ENCODE measurements at places on chromosomes 13 and 19. TPM values are rescaled to one million over a fixed set of nuclear protein-coding genes. Genes with fewer than 3 reads are reported as not detected.

The GNG8 gene
- total RNA-seq, result not detected

GRCh38 chr13:45242524-45242923 is 41.7 kb upstream of the KCTD4 start:
- no peak for DNase-seq

DNA sequence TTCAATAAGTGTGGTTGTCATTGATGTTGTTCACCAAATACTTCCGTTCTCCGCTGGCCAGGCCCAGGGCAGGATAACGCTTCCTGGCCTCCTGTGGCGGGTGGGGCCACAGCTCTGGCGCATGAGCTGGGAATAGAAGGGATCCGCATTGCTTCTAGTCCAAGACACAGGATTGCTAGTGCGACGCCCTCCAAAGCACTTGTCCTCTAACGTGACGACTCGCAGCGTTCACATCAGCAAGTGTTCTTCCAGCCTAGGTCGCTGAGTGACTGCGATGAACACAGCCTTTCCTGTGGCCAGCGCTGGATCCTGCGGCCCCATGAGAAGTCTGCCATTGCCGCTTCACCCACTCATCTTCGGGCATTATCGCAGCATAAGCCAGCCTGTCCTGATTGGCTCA is 39.4 kb downstream of the VSTM2B start:
- no peak for DNase-seq

DNA sequence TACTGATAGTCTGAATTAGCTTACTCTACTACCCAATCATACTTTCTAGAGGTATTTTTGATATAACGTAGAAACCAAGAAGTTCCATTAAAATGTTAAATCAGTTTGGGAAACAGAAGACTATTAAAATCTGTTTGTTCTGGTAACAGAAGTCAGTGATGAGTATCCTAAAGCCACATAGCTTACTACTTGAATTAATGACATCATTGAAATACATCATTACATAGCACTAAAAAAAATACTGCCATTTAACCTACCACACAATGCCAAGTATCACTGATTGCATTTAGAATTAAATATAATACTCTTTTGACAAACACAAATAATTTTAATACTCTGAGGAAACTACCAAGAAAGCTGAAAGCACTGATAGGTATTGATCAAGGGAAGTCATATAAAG is 5.4 kb downstream of the MRPS31 start:
- no peak for DNase-seq

DNA sequence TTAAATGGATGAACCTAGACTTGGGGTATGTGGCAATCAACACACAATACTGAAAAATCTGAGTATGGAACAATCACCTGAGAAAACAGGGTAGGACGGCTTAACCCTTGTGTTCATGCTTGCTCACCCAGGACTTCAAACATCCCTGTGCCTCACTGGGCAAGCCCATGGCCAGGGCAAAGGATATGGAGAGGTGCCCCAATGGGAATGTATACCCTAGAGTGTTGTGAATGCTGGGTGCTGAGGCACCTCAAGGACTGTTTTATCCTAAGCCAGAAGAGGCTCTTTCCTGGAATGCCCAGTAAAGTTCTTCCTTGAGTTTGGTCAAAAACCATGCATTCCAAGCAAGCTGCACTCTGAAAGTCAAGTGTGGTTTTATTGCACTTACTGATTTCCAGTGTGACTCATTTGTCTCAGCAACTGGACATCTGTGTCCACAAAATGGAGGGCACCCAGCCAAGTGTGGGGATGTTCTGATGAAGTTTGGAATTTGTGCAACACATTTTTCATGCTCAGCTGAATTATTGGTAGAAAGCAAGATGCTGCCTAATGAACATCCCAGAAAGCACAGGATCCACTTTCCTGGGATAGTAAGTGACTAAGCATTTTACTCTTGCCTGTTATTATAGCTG is 531.3 kb downstream of the RFC3 start:
- DNase-seq, result peak; percentile 88

- DNase-seq, result no peak
Observed at GRCh38 chr19:5961969-5962945, 15.7 kb downstream of the RANBP3 start.

Data from kidney epithelial cell (primary cell).